ENCODE measurements at places on chromosomes 5 and 9. TPM values are rescaled to one million over a fixed set of nuclear protein-coding genes. Genes with fewer than 3 reads are reported as not detected.
A peak's percentile ranks its signal among the peaks of the same experiment; 100 is the strongest.

GRCh38 chr5:54517174-54517511 lies 416 bp upstream of the SNX18 start:
- DNase-seq, result peak; percentile 60

DNA sequence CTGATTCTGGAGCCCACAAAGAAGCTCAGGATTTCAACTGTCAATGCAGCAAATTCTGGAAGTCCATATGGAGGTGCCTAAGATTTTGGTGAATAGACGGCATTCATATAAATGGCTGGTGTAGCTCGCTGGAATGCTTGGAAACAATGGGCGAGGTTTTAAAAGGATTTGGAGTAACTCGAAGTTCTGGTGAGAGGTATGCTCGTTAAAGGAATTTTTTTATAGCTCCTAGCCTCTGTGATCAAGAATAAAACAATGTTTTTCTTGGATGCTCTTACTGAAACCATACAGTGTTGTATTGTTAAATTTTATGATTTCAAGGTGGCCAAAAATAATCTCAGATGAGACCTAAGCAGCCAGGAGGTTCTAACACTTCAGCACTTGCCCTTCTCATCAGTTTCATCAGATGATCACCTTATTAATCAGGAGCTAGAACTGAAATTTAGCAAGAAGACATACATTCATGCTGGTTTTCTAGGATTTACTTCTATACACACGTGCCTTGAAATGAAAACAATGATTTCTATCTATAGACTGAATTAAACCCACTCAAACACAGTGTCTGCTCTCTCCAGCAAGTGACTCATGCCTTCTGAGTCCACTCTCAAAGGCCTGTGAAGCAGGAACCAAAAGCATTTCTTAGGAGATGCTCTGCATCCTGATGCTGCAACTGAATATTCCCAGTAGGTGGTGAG lies 79.2 kb downstream of the OTULIN start:
- no peak for DNase-seq

DNA sequence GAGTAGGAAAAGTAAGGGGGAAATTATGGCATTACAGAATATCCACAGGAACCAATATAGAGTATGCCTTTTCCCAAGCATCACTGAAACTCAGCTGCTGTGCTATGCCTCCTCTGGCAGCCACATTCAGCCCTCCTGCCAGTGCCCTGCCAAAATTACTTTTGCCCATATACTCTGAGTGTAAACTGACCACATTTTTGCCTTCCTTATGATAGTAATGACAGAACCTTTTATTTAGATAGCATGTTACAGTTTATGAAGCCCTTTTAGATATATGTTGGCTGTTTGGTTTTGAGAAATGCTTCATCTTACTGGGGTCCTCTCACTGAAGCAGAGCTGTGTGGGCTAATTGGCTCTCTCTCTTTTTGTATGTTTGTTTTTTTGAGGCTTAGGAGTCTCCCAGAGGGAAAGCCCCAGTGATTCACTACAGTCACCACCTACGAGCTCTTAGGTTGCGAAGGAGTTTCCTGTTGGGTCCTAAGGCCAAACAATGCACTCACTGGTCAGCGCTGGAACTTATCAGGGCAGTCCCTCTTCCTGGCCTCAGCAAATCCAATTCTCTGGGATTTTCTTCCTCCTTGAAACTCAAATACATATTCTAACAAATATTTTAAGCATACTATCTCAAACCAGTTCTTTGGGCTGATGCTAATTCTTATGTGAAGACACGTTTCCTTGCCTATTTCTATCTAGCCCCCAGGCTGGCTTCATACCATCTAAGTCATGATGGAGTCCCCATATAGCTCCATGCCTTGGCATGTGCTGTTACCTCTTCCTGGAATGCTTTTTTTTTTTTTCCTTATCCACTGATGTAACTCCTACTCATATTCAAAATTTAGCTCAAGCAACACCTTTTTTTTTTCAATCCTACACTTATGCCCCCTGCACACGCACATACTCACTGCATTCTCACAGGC lies 3.7 kb downstream of the PHF24 start:
- peak; percentile 85 for DNase-seq

The BTNL3 gene
- not detected for total RNA-seq

GRCh38 chr9:37913480-37914153 lies 9.7 kb upstream of the SLC25A51 start:
- peak; percentile 61 for DNase-seq

DNA sequence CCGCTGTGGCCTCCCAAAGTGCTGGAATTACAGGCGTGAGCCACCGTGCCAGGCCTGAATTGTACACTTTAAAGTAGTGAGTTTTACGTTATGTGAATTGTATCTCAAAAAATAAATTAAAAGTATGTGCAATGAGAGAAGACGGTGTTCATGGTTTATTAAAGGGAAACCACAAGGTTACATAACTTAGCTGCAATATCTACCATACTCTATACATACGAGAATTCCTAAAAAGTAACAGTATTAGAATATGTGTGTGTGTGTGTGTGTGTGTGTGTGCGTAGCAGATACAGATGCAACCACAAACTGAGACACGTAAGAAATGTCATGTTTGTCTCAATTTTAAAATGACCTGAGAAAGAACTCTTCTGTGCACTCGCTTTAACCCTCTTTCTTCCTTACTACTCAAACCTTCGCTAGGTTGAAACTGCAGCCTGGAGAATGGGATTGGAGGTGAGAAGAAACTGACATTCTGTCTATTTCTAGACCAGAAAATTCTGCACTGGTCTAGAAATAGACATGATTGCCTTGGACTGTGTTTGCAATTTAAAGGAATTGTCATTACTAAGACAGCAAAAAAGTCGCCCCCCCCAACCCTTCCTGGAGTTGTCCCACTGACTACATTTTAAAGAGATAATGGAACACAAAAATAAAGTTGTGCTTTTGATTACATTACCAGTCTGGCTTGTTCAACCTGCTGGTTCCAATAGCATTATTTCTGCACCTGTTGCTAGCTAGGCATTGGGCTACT lies 167.0 kb downstream of the RGS3 start:
- no peak for DNase-seq

DNA sequence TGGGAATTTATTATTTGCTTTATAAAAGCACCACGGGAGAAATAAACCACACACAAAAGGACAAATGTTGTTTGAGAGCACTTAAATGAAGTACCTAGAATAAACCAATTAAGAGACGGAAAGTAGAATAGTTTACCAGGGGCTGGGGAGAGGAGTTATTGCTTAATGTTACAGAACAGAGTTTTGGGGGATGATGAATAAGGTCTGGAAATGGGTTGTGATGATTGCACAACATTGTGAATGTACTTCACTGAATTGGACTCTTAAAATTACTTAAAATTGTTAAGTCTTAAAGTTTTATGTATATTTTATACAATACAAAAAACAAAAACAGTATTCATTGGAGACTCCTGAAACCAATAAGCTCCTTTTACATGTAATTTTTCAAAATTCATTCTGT lies 1.5 kb downstream of the ZBTB43 start:
- peak; percentile 28 for DNase-seq

DNA sequence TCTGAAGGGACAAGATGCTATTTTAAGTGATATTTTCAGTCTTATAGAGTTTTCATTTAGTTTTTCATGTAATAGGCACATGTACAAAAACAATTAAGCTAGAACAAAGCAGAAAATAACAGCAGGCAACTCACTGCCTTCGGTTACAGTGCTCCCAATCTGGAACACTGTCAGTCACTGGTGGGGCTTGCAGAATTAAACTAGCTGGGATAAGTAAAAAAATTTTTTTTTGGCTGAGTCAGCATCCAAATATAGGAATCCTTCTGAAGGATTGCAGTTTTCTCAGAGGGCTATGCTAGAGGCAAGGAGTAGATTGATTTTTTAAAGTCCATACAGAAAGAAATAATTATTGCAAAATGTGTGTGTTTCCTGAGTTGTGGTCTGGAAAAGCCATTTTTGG lies 250.2 kb upstream of the RFX3 start:
- no peak for DNase-seq

DNA sequence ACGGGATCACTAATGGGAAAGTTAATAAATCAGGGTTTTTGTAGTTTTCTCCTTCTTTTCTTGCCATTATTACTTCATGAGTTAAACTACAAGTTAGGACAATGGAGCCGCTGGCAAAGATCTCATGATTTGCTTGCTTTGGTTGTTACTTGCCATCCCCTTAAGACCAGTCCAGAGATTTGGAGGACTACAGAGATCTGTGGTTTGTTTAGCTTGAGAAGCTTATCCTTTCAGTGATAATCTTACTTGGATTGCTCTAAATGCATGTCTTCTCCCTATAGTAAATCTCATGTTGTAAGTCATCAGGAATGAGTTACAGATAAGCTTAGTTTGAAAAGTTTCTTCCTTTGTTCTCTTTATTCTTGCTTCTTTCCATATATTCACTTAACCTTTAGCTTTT lies 70.9 kb downstream of the TLE4 start:
- no peak for DNase-seq

- no peak for DNase-seq
These were observed 1312.6 kb upstream of the DMAC1 start for GRCh38 chr9:9112001-9112720.

The SLC36A3 gene
- total RNA-seq, result not detected

DNA sequence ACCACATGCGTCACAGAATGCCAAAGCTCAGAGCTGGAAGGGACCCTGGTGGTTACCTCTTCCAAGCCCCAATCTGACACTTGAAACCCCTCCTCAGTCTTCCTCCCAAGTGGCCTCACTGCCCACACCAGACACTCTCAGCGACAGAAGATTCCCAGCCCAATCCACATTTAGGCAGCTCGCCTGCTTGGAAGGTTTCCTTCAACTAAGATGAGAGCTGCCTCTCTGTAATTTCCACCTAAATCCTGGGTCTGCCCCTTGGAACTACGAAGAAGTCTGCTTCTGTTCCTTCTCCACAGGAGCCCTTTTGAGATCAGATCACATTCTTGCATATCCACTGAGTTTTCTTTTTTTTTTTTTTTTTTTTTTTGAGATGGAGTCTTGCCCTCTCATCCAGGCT lies 83.7 kb downstream of the PAX5 start:
- no peak for DNase-seq

- DNase-seq, result no peak
These were observed 23.7 kb downstream of the MAP3K1 start for GRCh38 chr5:56839062-56839461.

The SYNPO gene
- total RNA-seq, result 23.1 TPM

The GCNT4 gene
- total RNA-seq, result 11.6 TPM

GRCh38 chr5:103434057-103434456 lies 128.5 kb downstream of the NUDT12 start:
- no peak for DNase-seq

- peak; percentile 27 for DNase-seq
These were observed 786 bp upstream of the NTNG2 start for GRCh38 chr9:132160802-132161742.

DNA sequence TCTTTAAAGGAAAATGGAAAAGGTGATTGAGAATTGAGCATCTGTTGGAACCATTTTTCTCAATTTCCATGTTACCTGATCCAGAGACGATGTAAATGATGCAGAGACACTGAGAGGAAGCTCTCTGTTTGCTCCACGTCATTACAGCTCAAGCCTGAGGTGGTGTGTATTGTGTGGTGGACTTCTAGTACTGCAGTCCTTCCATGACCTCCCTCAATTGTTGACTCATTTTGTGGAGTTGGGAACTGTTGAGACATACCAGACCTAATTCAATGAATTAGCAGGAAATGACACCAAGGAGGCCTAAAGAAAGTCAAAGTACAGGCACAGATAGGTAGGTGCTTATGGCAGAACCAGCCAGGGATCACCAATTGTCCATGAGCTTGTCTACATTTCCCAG lies 15.6 kb upstream of the LVRN start:
- DNase-seq, result peak; percentile 55

DNA sequence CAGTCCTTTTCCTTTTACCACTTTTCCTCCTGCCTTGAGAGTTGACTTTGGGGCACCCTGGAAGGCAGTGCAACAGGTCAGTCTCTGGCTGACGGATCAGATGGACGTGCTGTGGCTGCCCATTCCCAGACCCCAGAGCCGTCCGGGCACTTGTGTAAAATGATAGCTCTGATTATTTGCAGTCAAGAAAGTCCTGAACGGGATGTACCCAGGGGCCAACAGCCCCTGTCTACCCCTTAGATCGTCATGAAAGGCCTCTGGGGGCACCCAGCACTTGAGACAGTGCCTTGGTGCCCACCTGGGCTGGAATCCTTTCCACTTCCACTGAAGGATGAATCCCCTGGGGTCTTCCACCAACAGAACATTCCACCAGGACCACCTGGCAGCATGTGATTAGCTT lies 17.7 kb upstream of the ANGPTL2 start:
- no peak for DNase-seq

The RAD1 gene
- 12.0 TPM for total RNA-seq

- DNase-seq, result no peak
These were observed 70.0 kb downstream of the GLDC start for GRCh38 chr9:6575324-6576034.

- peak; percentile 13 for DNase-seq
These were observed 1359.4 kb downstream of the EFNA5 start for GRCh38 chr5:106311230-106311915.

GRCh38 chr9:34387239-34387638 lies 10.5 kb upstream of the MYORG start:
- no peak for DNase-seq

The SPATA31A3 gene
- total RNA-seq, result not detected

DNA sequence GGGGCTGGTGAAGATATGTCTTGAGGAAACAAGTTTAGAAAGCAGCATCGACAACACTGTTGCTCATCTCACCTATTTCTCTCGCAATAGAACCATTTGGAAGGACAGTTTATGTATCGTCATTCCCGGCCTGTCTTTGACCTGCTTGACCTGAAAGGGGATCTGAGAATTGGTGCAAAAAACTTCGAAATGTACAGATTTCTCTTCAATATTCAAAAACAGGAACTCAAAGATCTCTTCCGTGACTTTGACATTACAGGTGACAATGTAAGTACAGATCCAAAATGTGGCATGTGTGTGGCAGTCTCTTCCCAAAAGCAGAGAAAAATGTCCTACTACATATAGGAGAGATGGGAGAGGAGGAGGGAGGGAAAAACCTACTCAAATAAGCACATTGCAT lies 6.5 kb downstream of the EFCAB9 start:
- DNase-seq, result no peak

DNA sequence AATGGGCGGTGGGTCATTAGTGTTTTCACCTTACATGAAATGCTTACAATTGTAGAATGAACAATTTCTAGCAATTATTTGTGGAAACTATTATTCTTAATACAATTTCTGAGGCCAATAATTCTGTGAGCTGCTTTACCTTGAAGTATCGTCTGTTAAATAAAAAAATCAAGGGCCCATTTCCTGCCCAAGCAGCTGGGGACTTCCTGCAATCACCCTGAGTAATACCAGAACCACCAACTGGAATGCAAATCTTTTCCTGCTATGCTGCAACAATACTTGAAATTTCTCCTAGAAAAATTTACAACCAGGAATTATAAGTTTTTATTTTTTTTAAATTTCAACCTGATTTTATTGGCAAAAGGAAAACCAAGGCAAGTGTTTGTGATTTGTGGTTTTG lies 52.6 kb downstream of the ADAMTS16 start:
- peak; percentile 61 for DNase-seq

- no peak for DNase-seq
These were observed 11.3 kb downstream of the AFAP1L1 start for GRCh38 chr5:149282966-149283332.

The CCL27 gene
- not detected for total RNA-seq

DNA sequence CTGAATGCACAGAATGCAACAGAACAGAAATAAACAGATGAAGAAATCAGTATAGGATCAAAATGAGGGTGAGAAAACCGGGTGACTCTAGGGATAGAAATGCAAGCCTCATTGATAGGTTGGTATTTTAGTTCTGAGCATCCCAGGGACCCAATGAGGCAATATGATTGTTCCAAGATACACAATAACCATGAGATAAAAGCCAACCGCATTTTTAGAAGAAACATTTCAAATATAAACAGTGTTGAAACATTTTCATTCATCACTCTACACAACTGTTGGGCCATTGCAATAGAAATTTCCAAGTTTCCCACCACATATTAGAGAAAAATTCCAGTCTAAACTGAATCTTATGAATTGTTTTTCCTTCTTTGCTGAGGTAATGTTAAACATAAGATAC lies 452.3 kb upstream of the PTGER4 start:
- DNase-seq, result no peak
